ENCODE measurements at places on chromosomes 6 and 20.

- no peak for DNase-seq
Observed at GRCh38 chr6:3335169-3335568, 76.4 kb downstream of the PSMG4 start.

- DNase-seq: no peak
Observed at GRCh38 chr6:69704916-69705315, 91.9 kb downstream of the LMBRD1 start.

DNA sequence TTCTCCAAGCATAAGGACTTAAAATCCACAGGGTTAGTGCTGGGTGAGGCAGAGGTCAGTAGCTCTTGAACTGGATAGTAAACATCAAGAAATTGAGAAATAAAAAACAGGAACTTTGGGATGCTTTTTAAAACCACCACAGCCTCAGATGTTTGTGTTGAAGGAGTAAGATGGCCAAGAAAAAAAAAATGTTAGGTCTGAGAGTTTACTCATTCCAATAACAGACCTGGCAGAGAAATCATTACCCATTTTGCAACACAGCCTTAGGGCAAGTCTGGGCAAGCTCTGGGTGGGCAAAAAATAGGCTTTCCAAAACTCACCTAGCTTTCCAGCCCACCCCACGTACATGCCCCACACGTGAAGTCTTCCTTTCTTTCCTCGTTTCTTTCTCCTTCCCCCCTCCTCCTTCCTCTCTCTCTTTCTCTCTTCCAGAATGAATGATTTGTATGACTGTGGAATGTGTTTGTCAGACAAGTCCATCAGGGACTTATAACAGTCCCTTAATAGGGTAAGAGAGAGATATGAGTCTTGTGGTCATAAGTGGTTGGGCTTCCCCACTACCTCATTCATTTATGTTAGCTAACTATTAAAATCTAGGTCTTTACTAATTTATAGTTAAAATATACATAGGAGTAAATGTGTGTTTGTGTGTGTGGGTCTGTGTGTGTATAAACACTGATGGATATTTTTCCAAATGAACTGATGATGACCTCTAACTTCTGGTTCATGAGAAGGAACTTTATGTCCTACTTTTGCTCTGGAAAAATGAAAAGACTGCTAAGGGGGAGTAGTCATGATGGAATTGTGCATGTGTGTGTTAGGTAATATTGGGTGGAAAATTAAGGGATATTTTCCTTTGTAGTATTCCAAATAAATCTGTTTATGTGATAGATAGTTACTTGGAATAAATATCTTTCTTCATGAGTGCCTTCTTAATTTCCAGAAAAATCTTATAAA is 18.0 kb upstream of the DSE start:
- no peak for DNase-seq

- DNase-seq: no peak
Observed at GRCh38 chr20:16710781-16711180, 19.0 kb upstream of the SNRPB2 start.

DNA sequence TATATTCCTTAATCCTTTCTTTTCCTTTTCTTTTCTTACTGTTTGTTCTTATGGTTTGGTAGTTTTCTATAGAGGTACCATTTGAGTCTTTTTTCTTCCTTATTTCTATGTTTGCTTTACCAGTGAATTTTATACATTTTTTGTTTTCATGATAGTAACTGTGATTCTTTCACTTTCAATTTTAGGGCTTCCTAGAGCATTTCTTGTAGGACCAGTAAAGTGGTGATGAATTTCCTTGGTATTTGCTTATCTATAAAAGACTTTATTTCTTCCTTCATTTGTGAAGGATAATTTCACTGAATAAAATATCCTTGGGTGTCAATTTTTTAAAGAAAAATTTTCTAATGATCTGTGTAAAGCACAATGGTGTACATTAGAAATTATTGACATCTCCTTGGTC is 637.4 kb downstream of the CD109 start:
- DNase-seq: no peak

DNA sequence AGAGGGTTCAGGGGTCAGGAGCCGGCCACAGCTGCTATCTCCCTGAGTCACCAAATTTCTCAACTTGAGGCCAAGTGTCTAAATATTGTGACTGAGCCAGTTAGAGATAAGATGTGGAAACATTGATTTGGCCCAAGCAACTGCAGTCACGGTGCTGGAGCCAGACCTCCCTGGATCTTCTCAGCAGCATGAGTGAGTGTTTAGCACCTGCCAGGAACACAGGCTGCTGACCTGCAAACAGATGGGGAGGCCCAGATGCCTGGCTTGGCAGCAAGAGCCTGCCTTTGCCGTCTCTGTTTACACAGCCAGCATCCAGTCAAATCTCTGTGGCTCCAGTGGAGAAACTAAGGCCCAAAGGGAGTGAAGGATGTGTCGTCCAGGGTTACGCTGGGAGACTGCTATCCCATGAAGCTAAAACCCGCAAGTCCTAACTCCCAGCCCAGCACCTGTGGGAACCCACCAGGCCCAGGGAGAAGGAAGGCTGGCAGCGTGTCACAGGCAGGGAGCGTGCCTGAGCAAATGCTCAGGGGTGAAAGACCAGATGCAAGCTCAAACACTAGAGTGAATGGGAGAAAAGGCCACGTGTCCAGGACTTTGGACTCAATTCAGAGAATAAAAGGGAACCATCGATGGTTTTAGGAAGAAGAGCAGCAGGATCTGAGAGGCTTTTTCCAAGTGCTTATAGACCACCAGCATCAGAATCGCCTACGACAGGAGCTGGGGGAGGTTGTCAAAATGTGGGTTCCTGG is 15.9 kb upstream of the PTGIS start:
- no peak for DNase-seq

DNA sequence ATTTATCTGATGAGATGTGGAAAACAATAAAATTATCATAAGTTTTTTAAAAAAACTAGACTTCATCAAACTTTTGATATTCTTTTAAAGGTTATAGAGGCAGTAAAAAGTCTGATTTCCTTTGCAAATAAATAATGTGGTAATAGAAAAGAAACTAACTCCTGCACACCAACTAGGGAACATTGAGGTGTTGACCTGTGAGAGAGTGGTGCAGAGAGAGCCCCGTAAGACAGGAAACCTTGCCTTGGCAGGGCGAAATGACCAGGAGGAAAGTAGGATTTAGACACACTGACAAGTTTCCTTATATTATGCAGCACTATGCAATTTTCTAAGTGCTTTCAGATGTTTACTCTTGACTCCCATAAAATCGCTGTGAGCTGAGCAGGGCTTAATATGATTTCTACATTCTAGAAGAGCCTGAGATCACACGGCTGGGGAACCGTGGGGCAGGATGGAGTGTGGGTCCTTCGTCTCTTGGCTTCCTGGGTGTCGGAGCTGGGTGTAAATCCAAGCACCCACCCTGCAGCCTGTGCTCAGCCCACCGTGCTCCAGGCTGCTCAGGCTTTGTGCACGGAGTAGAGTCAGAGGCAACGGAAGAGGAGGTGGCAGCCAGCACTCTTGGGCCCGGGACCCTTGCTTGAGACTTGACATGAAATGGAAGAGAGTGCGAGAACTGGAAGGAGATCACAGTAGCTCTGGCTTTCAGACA is 61.3 kb upstream of the FOXQ1 start:
- no peak for DNase-seq

- no peak for DNase-seq
Observed at GRCh38 chr6:145756170-145756662, 20.9 kb upstream of the EPM2A start.

- DNase-seq: no peak
Observed at GRCh38 chr6:34067814-34068213, 78.1 kb downstream of the GRM4 start.

GRCh38 chr6:147384737-147385710 is 123.5 kb upstream of the SAMD5 start:
- no peak for DNase-seq

- no peak for DNase-seq
Observed at GRCh38 chr20:1273366-1273765, 7.3 kb downstream of the SNPH start.

DNA sequence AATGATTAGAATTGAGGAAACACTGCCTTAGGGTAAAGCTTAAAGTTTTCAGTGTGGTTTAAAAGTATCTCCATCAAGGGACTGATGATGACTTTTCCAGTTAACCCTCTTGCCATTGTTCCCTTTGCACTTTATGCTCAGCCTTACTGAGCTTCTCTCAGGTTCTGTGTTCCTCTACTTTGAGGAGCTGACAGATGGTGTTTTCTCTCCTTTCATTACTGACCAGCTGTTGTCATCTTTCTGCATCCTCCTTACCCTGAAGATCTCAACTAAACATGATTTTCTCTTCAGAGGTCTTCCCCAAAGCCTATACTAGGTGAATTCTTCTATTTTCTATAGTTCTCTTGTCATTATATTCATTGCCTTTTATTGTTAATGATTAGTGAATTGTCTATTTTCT is 475.6 kb upstream of the SYNCRIP start:
- DNase-seq: no peak

DNA sequence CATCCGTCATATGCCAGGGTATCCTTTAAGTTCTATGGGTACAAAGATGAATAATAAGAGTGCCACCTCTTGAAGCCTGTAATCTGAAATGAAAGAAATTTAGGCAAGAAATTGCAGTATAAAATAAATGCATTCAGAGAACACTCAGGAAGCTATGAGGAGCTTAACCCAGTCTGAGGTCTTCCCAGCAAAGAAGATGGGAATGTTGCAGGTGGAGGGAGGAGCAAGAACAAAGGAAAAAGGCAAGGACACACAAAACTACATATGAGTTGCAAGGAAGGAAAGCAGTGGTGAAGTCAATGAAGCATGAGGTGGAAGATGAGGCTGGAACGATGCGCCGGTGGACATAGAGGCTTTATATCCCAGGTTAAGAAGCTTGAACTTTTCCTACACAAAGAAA is 67.0 kb upstream of the DST start:
- DNase-seq: no peak

GRCh38 chr6:71400852-71401251 is 112.2 kb downstream of the OGFRL1 start:
- DNase-seq: no peak

GRCh38 chr6:139416146-139416545 is 41.7 kb upstream of the CITED2 start:
- DNase-seq: no peak

- DNase-seq: no peak
Observed at GRCh38 chr6:148021165-148021564, 321.5 kb upstream of the SASH1 start.

DNA sequence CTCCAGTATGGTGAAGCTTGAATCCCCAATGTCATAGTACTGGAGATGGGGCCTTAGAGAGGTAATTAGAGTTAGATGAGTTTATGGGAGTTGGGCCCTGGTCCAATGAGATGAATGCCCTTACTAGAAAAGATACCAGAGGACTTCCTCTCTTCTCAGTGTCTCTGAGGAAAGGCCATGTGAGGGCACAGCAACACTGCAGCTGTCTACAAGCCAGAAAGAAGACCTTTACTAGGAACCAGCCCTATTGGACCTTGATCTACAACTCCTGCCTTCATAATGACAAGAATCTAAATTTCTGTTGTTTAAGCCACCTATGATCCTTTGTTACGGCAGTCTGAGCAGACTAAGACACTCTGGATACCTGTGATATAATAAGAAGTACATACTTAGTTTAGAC is 31.4 kb upstream of the AKAP7 start:
- no peak for DNase-seq

DNA sequence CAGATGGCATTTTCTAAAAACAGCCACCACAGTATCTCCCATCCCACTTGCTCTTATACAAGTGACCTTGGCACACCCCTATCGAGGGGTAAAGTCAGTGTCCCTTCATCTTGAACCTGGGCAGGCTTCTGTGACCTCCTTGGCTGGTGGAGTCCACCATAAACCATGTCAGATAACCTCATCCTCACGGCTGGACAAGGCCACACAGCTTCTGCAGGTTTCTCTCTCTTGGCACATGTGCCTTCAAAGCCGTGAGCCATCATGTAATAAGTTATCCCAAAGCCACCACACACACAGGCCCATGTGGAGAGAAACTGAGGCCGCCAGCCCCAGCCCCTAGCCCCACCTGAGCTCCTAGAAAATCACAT is 105.4 kb downstream of the SNX5 start:
- no peak for DNase-seq

DNA sequence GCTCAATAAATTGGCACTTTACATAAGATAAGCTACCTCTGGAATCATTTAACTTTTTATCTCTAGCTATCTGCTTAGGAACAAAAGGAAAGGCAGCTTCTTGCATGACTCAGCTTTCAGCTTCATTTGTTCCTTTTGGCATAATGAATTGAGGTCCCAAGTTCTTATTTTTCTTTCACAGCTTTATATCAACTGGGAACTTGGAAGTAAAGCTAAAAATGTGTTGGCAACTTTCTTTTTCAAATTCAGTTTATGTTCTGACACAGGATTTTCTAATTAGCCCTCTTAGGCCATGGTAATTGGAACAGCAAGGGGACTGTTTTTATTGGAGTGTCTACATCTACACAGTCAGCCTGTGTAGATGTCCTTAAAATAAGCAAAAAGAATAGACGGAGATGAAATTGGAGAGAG is 55.2 kb upstream of the MRAP2 start:
- no peak for DNase-seq

GRCh38 chr6:154592199-154592860 is 81.8 kb upstream of the CNKSR3 start:
- DNase-seq: no peak

GRCh38 chr6:20564269-20564668 is 30.0 kb downstream of the CDKAL1 start:
- DNase-seq: no peak

GRCh38 chr6:44268095-44268628 is 2.1 kb upstream of the TMEM151B start:
- no peak for DNase-seq

- DNase-seq: no peak
Observed at GRCh38 chr6:98924647-98925046, 23.1 kb downstream of the FBXL4 start.

GRCh38 chr20:23159947-23160318 is 73.8 kb upstream of the CD93 start:
- DNase-seq: no peak

- no peak for DNase-seq
Observed at GRCh38 chr6:148709577-148709976, 37.3 kb upstream of the UST start.

- no peak for DNase-seq
Observed at GRCh38 chr6:131636880-131637792, at the start of gene ENPP3. ENPP3 (plus strand) TSS chr6:131637302; CDS start chr6:131637385, 83 bp downstream.

- DNase-seq: no peak
Observed at GRCh38 chr6:42366999-42367352, 84.8 kb downstream of the TRERF1 start.

- no peak for DNase-seq
Observed at GRCh38 chr20:62181808-62182207, 1.0 kb upstream of the MTG2 start.
